ENCODE measurements at places on chromosomes 2 and 18.

DNA sequence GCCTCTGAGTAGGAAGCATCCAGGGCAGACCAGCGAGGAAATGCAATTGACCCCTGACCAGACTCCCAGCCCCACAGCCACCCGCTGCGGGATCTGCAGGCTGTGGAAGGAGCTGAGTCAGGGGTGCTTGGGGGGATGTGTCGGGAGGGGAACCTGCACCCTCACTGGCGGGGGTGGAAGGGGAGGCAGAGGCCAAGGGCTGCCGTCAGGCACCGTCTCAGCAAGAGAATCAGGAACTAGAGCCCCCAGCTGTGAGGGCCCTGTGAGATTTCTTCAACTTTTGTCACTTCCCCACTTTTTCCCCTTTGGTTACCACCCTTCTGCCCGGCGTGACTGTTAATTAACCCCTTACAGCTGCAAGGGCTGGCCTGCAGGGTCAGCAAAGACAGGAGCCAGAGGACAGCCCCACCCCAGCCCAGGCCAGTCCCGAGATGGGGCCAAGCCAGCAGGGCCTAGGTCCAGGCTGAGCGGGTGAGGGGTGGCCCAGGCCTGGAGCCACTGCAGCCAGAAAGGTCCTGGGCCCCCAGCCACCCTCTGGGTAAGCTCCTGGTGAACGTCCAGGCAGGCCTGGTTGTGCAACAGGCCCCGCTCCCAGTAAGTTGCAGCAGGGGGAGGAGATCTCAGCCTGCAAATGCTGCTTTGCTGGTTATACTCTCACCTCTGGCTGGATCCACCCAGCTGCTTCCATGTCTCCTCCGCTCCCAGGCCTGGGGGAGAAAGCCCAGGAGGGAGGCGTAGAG lies 147.0 kb upstream of the ID2 start:
- DNase-seq = no peak

DNA sequence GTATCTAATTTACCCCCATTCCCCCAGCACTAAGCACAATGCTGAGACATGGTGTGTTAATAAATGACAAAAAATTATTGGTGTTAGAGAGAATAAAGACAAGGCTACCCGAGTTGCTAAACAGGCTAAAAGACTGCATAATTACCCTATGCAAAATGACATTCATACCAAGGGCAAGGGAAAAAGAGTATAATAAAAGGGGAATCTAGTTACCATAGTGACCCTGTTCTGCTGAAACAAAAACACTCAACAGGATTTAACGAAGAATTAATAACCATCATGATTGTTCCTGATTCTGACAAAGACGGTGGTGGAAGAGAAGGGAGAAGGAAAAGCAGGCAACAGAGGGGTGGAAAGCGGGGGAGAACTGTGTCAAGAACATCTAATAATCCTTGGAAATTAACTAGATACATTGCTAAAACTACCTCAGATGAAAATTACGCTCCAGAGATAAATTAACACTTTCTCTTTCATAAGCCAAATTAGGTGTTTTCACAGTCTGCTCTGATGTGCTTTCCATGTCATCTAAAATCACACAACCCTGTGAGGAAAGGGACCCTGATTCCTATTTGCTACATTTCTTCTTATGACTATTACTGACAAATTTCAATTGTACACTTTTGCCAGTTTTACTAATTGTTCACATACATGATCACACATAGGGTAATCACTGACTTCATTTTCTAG lies 25.5 kb downstream of the TTR start:
- no peak for DNase-seq

- DNase-seq = no peak
Observed at GRCh38 chr2:222733846-222734702, 62.6 kb downstream of the MOGAT1 start.

DNA sequence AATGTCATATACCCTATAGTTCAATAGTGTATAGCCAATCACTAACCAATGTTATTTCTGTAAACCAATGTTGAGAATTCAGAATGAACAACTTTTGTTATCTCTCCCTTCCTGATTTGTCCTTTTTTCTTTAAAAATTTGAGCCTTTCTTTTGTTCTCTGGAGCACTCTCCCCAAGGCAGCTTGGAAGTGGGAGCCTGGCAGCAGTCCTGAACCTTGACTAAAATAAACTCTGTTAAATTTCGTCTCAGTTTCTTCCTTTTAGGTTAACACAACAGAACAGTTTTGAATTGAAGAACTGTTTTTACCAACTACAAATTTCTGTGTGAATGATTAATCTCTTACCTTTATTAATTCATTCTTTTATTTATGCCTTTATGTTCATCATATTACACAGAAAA lies 35.9 kb downstream of the CD302 start:
- no peak for DNase-seq

- no peak for DNase-seq
Observed at GRCh38 chr2:127330753-127331152, 36.8 kb upstream of the ERCC3 start.

DNA sequence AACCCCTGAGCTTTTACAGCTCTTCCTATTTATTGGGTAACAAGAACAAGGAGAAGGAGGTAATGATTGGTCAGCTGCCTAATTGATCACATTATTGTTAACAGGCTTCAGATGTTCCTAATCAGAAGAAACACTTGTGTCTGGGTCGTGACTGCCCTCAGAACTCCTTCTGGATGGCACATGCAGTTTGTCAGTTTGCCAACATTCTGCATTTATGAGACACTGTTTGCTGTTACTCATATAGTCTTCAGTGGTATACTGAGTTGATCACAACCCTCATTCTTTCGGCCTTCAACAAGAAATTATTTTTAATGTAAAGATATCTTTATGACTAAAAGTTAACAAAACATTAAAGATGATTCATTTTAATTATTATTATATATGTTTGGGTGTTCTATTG lies 95.7 kb upstream of the DOCK10 start:
- no peak for DNase-seq

- DNase-seq = no peak
Observed at GRCh38 chr2:65577654-65578053, 145.3 kb upstream of the SPRED2 start.

DNA sequence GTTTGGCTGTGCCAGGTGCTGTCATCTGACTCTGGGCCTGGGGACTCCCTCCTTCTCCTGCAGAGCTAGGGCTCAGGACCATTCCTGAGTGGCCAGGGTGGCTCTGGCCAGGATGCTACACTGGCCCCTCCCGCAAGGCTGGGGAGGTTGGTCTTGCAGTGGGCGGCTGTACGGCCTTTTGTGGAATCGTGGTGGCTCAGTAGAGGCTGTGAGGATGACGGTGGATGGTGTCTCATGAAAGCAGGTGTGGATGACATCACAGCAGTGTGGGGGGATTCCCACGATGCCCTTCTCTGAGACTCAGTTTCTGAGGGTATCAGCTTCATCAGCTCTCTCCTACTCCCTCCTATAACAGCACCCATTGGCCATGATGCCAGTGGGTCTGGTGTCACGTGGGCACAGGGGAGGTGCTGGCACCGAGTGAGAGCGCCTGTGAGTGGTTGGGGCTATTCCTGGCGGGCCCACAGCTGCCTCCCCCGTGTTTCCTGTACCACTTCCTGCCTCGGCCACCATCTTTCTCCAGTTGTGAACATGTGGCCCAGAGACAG lies 144.2 kb upstream of the HDAC4 start:
- DNase-seq = peak; percentile 24

GRCh38 chr2:45469314-45470099 lies 141.6 kb downstream of the SRBD1 start:
- DNase-seq = no peak

DNA sequence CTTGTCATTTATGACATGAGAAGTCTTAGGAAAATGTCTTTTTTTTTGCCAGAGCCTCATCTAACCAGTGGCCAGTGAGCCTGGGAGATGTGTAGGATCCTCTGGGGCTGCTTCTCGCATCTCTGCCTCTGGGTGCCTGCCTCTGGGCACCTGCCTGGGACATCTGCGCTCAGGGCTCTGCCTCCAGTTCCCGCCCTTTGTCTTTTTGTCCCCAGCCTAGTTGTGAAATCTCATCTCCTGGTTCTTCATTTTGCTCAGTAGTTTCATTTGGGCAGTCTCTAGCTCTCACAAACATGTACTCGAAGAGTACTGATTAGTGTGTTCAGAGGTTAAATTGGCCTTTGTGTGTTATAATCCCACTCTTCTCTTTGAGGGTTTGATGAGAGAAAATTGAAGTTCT lies 92.0 kb downstream of the LTBP1 start:
- DNase-seq = no peak

- DNase-seq = no peak
Observed at GRCh38 chr2:42516418-42516901, 22.7 kb upstream of the KCNG3 start.

DNA sequence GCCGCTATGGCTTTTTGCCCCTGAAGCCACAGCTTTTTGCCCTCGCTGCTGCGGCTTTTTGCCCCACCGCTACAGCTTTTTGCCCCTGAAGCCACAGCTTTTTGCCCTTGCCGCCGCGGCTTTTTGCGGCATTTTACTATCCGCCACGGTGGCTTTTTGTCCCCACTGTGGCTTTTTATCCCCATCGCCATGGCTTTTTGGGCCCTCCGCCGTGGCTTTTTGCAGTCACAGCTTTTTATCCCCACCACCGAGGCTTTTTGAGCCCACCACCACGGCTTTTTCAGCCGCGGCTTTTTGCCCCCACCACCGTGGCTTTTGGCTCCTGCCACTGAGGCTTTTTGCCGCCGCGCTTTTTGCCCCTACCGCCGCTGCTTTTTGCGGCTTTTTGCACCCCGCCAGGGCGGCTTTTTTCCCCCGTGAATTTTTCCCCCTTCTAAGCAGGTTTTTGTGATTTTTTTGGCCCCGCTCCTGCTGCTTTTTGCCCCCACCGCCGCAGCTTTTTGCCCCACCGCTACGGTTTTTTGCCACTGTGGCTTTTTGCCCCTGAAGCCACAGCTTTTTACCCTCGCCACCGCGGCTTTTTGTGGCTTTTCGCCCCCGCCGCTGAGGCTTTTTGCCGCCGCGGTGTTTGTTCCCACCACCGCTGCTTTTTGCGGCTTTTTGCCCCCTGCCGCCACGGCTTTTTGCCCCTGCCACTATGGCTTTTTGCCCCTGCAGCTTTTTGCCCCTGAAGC lies 2797.2 kb upstream of the TEKT4 start:
- no peak for DNase-seq

DNA sequence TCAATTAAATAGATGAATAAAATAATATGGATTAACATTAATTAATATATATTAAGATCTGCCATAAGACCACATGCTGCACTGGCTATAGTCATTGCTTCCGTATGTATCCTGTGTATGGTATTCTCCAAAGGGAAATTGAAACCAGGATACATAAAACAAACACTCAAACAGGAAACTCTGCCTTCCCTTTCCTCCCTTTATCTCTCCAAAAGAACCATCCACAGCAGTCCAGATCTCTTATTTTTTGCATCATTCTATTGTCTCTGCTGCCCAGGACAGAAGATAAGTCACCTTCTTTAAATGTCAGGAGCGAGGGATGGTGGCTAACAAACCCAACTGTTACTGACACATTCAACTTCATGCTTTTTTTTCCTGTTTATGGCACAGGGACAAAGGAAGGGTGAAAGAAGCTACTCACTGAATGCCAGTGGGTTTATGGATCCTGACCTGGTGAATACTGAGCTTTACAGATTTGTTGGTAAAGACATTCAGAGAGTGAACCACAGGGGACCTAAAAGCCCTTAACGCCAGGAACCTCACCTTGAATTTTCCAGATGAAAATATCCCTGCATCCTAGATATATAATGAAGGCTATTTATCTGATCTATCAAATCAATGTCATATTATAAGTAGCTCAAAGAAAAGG lies 67.5 kb downstream of the CSRNP3 start:
- no peak for DNase-seq

- DNase-seq = no peak
Observed at GRCh38 chr2:127308586-127309138, 14.7 kb upstream of the ERCC3 start.

DNA sequence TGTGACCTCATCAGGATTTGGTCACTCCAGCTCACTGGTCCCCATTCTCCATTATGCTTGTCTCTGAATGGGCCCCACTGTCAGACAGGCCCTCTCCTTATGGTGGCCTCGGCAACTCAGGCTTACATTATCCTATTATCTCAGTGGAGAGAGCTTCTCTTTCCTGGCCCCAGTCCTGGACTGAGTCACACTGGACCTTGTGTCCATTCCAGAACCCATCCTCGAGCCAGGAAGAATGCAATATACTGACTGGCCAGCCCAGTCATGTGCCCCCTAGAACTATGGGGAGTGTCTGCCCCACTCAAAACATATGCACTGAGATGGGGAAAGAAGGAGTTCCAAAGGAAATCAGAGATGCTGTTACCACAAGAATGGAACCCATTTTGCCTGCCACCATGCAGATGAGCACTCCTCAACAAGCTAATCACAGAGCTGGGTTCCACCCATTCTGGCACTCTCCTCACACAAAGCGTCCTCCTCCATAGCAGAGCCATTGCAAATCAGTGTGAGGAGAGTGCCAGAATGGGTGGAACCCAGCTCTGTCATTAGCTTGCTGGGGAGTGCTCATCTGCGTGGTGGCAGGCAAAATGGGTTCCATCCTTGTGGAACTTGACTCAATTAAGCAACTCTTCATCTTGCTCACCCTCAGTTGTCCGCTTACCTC lies 71.9 kb downstream of the CHRNA1 start:
- DNase-seq = no peak

DNA sequence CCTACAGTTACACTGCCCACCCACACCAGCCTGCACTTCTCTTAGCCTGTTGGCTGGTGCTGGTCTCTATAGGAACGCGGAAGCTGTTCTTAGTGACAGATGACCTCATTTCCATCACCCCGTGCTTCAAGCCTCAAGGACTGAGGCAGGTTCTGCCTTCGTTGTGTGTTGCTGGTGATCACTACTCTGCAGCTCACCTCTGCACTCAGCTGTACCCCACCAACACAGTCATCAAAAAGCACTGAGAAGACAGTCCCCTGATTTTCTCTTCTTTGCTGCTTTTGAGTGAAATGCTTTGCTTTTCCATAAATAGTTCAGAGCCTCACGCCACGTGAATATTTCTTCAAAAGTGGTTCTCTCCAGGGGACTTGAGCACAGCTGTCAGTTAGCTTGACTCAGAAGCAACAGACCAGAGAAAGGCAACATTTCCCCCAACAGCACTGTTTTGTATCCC lies 225.7 kb upstream of the CCDC150 start:
- no peak for DNase-seq

DNA sequence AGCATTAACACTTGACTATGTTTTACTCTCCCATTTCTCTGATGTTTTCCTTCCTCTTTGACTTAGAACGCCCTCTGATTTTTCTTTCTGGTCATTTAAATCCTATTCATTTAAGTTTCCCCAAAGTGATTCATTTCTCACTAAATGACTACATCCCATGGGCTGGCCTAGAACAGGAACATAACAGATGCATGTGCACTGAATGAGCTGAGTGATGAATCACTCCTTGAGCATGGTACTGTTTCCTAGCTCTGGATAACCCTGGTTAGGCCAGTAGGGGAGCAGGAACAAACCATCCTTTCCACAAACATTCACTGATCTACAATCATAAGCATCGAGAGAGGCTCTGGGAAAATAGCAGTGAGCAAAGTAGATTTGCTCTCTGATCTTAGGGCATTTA lies 221.9 kb upstream of the SETBP1 start:
- no peak for DNase-seq

GRCh38 chr2:144198116-144198515 lies 321.8 kb downstream of the ZEB2 start:
- no peak for DNase-seq

GRCh38 chr2:215540658-215541057 lies 104.8 kb upstream of the FN1 start:
- no peak for DNase-seq

- peak; percentile 0 for DNase-seq
Observed at GRCh38 chr18:3380384-3380961, 69.5 kb upstream of the TGIF1 start.

- DNase-seq = peak; percentile 28
Observed at GRCh38 chr2:231611273-231612108, 18.8 kb downstream of the TEX44 start.

- DNase-seq = no peak
Observed at GRCh38 chr2:65881592-65881991, 449.2 kb upstream of the SPRED2 start.

- no peak for DNase-seq
Observed at GRCh38 chr2:152236191-152236925, 60.8 kb upstream of the STAM2 start.
